ENCODE measurements at places on chromosomes 5 and 9. TPM values are rescaled to one million over a fixed set of nuclear protein-coding genes. Genes with fewer than 3 reads are reported as not detected.
A peak's percentile ranks its signal among the peaks of the same experiment; 100 is the strongest.

MIGA2 gene
- 9.7 TPM for total RNA-seq

FOXD1 gene
- total RNA-seq = 3.2 TPM

DNA sequence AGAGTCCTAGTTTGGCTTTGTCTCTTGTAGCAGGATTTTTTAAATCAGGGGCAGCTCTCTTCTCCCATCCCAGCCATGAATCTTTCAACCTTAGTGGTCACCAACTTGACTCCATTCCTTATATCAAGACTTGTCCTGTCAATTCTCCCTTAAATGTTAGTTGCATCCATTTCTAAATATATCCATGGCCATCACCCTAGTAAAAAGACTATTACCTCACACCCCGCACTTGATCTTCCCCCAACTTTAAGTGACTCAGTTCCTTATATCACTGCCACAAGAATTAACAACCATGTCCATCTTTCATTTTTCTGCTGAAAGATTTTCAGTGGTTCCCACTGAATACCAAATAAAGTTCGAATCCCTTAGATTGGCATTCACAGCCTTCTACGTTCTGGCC, 67.0 kb downstream of the STX17 start:
- no peak overlapping the region for H3K4me3 ChIP-seq
- no peaks in the 10 kb centered on the region for H3K4me1 ChIP-seq
- H3K27ac ChIP-seq = no peak overlapping the region
- no peaks in the 10 kb centered on the region for H3K27me3 ChIP-seq
- H3K36me3 ChIP-seq = peaks cover 6% of the 10 kb centered on the region
- no peak for DNase-seq

GRCh38 chr9:98958271-98958984, 14.7 kb downstream of the COL15A1 start:
- H3K4me3 ChIP-seq = no peak overlapping the region
- H3K27ac ChIP-seq = peak overlapping the region; percentile 96
- peaks cover 6% of the 10 kb centered on the region for H3K36me3 ChIP-seq
- peaks cover 37% of the 10 kb centered on the region for H3K4me1 ChIP-seq
- no peaks in the 10 kb centered on the region for H3K27me3 ChIP-seq

- no peaks in the 10 kb centered on the region for H3K4me1 ChIP-seq
- H3K27me3 ChIP-seq = 0 out of 2 replicates have a peak, but pooled peaks cover 2% of the 10 kb centered on the region
- no peak overlapping the region for H3K27ac ChIP-seq
Observed at GRCh38 chr9:19512103-19512832, 103.5 kb downstream of the ACER2 start.

GRCh38 chr5:147442224-147442623, 67.6 kb downstream of the DPYSL3 start:
- H3K27ac ChIP-seq = no peak overlapping the region
- peaks cover 4% of the 10 kb centered on the region for H3K4me1 ChIP-seq
- no peak for DNase-seq
- H3K27me3 ChIP-seq = no peaks in the 10 kb centered on the region

SLC34A1 gene
- total RNA-seq = not detected

TBCA gene
- 28.6 TPM for total RNA-seq

TSLP gene
- total RNA-seq = 0.28 TPM

SMU1 gene
- 37.8 TPM for total RNA-seq

- H3K4me3 ChIP-seq = no peak overlapping the region
- no peaks in the 10 kb centered on the region for H3K36me3 ChIP-seq
- DNase-seq = no peak
- peaks cover 4% of the 10 kb centered on the region for H3K27me3 ChIP-seq
Observed at GRCh38 chr9:89564346-89564878, 40.4 kb upstream of the GADD45G start.

- no peak overlapping the region for H3K27ac ChIP-seq
- H3K36me3 ChIP-seq = peaks cover 16% of the 10 kb centered on the region
- no peak overlapping the region for H3K4me3 ChIP-seq
- no peak for DNase-seq
- no peaks in the 10 kb centered on the region for H3K4me1 ChIP-seq
- H3K27me3 ChIP-seq = no peaks in the 10 kb centered on the region
Observed at GRCh38 chr9:21528123-21528808, 46.2 kb upstream of the IFNE start.

DNA sequence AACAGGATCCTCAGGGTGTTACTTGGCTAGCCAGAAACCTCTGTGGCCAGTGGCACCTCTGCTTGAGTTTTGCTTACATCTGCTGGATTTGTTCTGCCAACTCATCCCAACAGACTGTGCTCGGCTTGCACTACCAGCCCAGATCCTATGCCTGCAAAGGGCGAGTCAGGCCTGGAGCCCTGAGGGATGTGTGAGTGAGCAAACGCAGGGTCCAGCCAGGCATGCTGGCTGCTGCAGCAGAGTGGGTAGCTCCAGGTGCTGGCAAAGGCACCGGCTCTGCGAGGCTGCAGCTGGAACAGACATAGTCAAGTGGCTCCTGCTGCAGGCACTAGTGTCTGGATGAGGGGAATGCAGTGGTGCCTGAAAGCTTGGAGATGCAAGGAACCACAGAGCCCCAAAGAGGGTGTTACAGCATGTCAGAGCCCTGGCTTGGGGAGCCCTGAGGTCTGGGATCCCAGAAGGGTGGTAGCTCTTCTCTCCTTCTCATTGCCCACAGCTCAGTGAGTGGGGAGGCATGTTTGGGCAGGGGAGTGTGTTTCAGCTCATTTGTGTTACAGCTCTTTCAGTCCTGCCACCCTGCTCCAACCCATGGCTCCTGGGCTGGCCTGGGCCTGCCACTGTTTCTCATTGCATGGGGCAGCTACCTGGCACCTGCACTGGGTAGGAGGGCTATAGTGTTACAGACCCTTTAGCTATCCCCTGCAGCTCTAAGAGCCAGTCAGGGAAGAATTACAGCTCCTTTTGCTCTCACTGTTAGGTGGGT, 332.6 kb downstream of the TAF11L14 start:
- H3K27ac ChIP-seq = no peak overlapping the region
- H3K4me1 ChIP-seq = no peaks in the 10 kb centered on the region
- no peaks in the 10 kb centered on the region for H3K36me3 ChIP-seq
- H3K27me3 ChIP-seq = no peaks in the 10 kb centered on the region
- no peak for DNase-seq
- no peak overlapping the region for H3K4me3 ChIP-seq

ZNF483 gene
- total RNA-seq = 1.4 TPM

DNA sequence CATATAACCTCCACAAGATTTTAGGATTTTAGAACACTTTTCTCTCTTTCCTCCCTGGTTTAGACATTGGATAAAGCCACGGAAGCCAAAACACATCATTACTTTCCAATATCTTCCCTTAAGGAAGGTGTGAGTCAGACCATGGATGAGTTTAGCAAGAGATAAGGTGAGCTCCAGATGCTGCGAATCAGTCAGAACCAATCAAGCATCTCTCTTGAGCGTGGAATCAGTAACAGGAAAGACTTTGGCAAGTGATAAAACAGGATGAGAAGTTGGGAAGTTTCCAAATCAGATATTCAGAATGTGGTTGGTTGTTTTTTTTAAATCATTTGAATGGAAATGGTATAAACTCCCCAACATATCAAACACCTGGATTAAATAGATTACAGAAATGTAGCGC, 397.8 kb downstream of the EFNA5 start:
- no peaks in the 10 kb centered on the region for H3K27me3 ChIP-seq
- H3K4me1 ChIP-seq = peaks cover 2% of the 10 kb centered on the region
- H3K36me3 ChIP-seq = no peaks in the 10 kb centered on the region
- no peak overlapping the region for H3K4me3 ChIP-seq

DNA sequence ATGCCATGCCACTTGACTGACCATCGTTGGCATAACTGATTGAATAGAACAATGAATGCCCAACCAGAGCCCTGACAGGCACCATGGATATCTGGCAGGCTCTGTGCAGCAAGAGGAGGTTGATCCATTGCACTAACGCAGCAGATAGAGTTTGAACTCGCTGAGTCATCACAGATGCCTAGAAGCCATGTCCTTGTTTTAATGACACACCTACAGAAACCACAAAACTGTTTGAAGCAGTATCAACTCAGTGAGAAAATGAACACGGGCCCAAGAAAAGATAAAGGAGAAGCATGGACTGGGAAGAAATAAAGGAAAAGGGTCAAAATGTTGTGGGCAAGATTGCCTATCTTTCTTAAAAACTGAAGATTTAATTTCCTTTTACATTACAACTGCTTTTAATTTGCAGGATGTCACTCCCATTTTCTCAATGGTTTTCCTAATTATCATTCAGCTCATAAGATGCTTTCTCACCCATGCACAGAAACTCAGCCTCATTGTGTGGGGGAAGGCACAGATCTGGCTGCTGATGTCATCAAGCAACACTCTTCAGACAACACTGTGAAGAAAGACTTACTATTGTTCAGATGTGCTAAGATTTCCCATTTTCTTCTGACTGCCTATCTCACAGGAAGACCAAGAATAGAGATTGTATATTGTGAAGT, 129.0 kb downstream of the PIK3R1 start:
- peaks cover 1% of the 10 kb centered on the region for H3K4me1 ChIP-seq
- peak; percentile 50 for DNase-seq
- H3K36me3 ChIP-seq = no peaks in the 10 kb centered on the region
- peaks cover 3% of the 10 kb centered on the region for H3K27me3 ChIP-seq

Data from IMR-90 (cell line).